ENCODE measurements at places on chromosomes 3 and 15. TPM values are rescaled to one million over a fixed set of nuclear protein-coding genes. Genes with fewer than 3 reads are reported as not detected.
A peak's percentile ranks its signal among the peaks of the same experiment; 100 is the strongest.

The TMCO5A gene
- total RNA-seq, result not detected

The CTXN2 gene
- total RNA-seq, result 0.07 TPM

The WDR72 gene
- 8.7 TPM for total RNA-seq

DNA sequence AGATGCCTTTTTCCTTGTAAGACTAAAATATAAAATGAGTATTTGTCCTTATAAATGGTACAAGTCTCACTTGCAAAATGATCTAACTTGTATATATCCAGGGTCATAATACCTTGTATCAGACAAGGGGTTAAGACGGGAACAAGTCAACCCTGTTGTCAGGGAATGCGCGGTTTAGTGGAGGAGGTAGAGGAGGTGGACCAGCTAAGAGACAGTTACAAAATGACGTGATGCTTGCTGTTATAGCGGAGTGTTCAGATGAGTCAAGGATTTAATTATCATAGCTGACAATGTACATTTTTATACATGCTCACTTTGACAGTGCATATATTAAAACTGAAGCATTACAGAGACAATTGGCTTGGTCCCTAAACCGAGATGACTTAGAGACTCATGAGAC is 26.8 kb upstream of the KLHL25 start:
- no peaks in the 10 kb centered on the region for H3K4me1 ChIP-seq
- H3K27ac ChIP-seq, result no peak overlapping the region
- H3K36me3 ChIP-seq, result no peaks in the 10 kb centered on the region
- DNase-seq, result no peak
- no peaks in the 10 kb centered on the region for H3K27me3 ChIP-seq

DNA sequence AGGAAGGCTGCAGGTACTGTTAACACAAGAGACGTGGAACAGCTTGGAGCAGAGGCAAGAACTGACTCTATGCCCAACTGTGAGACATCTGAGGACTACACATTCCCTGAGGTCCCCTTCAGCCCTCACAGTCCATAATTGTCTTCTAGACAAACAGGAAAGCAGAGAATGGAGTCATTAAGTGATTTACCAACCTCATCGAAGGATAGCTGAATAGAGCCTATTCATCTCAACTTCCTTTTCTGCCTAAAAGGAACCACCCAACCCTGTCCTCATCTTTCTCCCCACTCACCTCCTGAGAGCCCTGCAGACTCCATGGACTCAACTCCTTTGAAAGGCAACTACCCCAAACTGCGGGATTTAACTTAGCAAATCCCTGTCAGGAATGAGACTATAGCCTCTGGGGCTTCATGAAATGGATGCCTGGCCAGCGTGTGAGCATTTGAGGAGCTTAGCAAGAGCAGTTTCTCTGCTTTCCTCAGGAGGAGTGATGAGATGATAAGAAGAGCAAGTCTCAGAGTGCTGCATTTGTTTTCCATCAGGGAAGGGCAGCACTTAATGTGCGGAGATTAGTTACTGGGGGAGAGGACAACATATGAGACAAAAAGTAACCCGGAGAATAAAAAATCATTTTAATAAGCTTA is 61.5 kb upstream of the FILIP1L start:
- H3K4me1 ChIP-seq, result peaks cover 3% of the 10 kb centered on the region
- DNase-seq, result no peak
- H3K4me3 ChIP-seq, result no peak overlapping the region
- H3K36me3 ChIP-seq, result peaks cover 52% of the 10 kb centered on the region
- no peaks in the 10 kb centered on the region for H3K27me3 ChIP-seq

DNA sequence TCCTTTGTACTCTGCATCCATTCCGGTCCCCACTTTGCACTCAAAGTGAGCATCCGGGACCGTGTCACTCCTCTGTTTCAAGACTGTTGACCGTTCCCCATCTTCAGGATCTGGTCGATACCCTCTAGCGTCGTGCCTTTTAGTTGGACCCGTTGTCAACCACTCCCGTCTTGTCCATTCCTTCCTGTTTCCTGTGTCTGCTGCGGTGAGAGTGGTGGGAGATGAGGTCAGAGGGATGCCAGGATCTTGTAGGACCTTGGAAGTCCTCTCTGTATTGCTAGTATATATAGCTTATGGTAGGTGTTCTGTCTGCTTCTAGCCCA is 624 bp downstream of the BRK1 start:
- peaks cover 10% of the 10 kb centered on the region for H3K36me3 ChIP-seq
- DNase-seq, result no peak
- no peaks in the 10 kb centered on the region for H3K27me3 ChIP-seq
- peak overlapping the region; percentile 99 for H3K4me3 ChIP-seq
